Germinal center (tissue), 1 donor: ENCODE measurements at places on chromosomes 16 and 17.

DNA sequence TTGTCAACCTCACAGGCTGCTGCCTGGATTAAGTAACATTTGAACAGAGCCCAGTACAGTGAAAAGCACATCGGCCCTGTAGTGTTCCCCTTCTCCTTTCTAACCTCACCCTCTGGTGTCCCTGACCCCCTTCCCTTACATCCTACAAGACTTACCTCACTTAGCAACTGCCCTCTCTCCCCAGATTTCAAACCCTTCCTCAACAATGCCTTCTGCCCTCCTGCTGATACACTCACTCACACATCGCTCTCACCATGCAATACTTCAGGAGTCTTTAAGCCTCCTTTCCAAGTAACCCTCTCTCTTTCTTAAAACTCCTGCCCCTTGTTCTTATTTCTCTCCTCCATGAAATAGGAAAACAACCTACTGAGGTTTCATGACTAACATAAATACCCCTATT, 17.8 kb downstream of the ZZEF1 start:
- DNase-seq: no peak

DNA sequence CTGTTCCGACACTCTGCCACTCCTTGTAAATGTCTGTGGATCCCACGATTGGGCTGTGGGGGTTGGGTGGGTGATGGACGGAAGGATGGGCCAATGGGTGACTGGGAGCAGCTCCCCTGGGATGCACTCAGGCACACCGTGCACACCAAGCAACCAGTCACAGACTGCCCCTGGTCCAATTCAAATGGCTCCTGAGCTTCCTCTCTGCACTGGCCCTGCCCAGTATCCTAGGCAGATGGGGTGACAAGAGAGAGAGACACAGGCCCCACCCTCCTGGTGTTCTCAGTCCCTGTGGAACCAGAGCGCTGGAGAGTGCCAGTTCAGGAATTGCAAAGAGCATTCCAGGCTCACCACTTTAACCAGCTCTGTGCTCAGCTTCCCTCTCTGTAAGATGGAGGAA, 32.8 kb downstream of the BEAN1 start:
- DNase-seq: no peak

GRCh38 chr16:78570399-78571141, 471.1 kb downstream of the WWOX start:
- DNase-seq: peak; percentile 37

DNA sequence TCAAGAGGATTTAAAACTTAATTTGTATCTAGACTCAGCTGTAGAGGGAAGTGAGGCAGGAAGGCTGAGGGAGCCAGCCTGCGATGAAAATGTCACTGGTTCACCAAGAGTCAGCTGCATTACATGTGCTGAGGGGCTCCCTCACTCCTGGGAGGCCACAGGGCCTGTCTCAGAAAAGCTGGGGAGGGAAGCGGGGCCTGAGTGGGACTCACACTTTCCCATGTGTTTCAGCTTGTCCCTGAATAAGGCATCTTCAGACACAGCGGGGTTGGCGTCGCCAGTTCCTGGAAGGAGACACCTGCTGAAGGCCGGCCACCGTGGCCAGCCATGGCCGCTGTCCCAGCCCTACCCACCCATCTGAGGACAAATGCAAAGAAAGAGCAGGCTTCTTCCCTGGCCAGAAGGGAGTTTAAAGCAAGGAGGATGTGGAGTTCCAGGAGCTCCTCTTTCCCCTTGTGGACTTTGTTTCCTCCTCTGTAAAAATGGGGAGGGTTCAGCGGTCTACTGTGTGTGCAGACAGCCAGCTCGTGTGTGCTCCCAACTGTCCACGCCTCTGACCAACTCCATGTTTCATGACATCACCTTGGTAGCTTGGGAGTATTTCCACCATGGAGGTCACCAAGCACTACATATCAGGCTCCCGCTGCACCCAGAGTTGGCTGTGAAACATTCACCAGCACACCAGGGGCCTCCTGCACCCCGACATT, 19.2 kb upstream of the MRPS23 start:
- DNase-seq: no peak

GRCh38 chr16:1940273-1941161, 2.5 kb downstream of the MSRB1 start:
- no peak for DNase-seq

GRCh38 chr17:2137342-2138098, 82.6 kb downstream of the HIC1 start:
- DNase-seq: peak; percentile 37

GRCh38 chr17:72021417-72022041, 99.3 kb upstream of the SOX9 start:
- DNase-seq: peak; percentile 16

DNA sequence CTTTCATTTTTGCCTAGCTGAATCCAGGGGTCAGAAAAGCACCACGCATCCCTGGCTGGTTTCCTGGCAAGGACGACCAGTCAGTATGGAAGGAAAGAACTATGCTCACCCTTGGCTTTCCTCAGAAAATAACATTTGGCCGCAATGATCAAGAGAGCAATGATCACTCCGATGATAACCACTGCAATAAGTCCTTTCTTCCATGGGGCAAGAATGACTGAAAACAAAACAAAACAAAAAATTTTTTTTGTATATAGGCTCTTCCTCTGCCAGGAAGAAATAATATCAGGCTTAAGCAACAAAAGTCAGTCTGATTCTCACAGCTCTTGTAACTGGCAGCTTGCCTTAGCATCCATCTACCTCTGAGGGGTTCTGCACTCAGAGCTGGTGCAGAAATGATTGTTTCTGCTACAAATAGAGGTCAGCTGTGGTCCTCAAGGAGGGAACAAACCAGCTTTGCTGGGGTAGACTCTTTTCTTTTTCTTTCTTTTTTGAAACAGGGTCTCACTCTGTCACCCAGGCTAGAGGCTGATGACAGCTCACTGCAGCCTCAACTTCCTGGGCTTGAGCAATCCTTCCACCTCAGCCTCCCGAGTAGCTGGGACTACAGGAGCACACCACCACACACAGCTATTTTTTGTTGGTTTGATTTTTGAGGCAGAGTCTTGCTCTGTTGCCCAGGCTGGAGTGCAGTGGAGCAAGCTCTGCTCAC, 35.7 kb downstream of the PECAM1 start:
- no peak for DNase-seq

- no peak for DNase-seq
Observed at GRCh38 chr17:65790241-65790640, 228.8 kb upstream of the AXIN2 start.

- no peak for DNase-seq
Observed at GRCh38 chr17:36195434-36196130, 976 bp downstream of the CCL3L1 start.

DNA sequence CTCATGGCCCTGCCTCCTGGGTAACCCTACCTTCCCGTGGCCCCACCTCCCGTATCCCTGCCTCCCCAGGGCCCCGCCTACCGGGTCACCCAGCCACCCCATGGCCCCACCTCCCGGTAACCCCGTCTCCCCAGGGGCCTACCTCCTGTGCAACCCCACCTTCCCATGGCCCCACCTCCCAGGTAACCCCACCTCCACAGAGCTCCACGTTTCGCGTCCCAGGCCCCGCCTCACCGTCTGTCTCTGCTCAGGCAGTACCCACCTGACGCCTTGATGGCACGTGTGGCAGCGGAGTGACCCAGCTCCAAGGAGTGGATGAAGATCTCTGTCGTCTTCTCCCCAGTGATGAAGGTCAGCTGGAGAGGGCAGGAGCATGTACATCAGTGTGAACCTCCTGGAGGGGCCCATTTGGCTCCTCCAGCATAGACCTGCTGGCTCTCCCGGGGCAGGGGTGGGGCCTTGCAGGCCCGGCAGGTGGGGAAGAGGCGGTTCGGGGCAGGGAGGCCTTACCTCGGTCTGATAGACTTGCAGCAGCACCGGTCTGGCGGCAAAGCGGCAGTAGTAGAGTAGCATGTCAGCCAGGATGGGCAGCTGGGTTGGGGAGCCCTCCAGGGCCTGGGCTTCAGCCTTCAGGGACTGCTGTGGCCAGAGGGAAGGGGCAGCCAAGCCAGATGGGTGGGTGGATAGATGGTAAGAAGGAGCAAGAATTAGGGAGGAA, 18.7 kb upstream of the PIK3R6 start:
- no peak for DNase-seq

- DNase-seq: peak; percentile 69
Observed at GRCh38 chr17:80441133-80441578, 26.2 kb downstream of the ENDOV start.

DNA sequence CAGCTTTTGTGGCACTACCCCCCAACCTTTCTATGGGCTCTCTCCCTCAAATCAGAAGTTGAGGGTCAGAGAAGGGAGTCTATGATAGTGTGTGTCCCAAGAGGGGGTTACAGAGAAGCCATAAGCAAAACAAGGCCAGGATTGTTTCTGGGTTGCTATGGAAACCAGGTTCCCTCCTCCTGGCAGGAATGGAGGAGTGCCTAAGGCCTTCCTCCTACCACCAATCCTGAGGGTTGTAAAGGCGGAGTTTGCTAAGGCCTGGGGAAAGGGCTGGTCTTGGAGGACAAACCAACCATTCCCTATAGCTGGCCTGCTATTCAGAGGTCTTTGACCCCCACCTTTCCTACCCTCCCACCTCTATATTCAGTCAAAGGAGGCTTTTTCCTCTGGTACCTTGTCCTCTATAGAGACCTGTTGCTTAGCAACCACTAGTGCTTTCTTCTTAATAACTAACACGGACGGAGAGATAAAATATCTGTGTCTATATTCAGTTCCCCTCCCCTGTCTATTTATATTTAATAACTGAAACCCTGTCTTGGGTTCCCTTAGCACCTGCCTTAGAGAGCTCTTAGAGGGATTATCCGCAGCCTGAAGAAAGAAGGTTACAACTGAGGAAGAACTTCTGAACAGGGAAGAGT, 43.4 kb downstream of the NEUROD2 start:
- no peak for DNase-seq
